ENCODE measurements at places on chromosomes 3 and 15. TPM values are rescaled to one million over a fixed set of nuclear protein-coding genes. Genes with fewer than 3 reads are reported as not detected.

GRCh38 chr3:31493149-31493548 lies 39.6 kb upstream of the STT3B start:
- DNase-seq = no peak

DNA sequence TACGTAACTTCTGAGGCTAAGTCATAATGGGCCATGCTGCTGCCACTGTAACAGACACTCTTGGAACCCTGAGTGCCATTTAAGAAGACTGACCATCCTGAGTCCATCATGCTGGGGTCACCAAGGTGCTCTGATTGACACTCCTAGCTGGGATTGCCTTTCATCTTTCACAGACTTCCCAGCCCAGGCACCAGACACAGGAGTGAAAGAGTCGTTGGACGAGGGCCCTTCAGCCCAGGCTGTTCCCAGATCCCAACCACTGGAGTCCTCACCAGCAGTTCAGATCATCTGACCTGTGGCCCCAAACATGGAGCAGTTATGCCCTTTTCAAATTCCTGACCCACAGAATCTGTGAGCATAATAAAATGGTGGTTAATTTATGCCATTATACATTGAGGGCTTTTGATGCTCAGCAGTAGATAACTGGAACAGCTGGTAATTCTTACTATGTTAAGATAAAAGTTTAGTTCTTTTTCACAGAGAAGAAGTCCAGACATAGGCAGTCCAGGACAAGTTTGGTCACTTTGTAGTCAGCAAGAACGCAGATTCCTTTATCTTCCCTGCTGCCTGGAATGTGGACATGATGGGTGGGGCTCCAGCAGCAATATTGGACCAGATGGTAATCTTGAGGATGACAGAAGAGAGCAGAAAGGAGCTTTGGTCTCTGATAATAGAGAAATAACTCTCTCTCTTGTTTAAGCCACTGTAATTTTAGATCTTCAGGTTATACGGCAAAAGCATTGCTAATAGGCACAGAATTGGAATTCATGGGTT lies 7.3 kb upstream of the EHD4 start:
- DNase-seq = no peak

GRCh38 chr3:119652306-119653033 lies 7.9 kb downstream of the POPDC2 start:
- DNase-seq = no peak

- no peak for DNase-seq
Measured at GRCh38 chr3:143439817-143440216, 320.2 kb downstream of the CHST2 start.

- no peak for DNase-seq
Measured at GRCh38 chr15:36062357-36062756, 516.4 kb upstream of the DPH6 start.

GRCh38 chr3:151227266-151227806 lies 24.3 kb upstream of the GPR171 start:
- no peak for DNase-seq

- no peak for DNase-seq
Measured at GRCh38 chr15:101372149-101372577, 77.1 kb upstream of the SNRPA1 start.

DNA sequence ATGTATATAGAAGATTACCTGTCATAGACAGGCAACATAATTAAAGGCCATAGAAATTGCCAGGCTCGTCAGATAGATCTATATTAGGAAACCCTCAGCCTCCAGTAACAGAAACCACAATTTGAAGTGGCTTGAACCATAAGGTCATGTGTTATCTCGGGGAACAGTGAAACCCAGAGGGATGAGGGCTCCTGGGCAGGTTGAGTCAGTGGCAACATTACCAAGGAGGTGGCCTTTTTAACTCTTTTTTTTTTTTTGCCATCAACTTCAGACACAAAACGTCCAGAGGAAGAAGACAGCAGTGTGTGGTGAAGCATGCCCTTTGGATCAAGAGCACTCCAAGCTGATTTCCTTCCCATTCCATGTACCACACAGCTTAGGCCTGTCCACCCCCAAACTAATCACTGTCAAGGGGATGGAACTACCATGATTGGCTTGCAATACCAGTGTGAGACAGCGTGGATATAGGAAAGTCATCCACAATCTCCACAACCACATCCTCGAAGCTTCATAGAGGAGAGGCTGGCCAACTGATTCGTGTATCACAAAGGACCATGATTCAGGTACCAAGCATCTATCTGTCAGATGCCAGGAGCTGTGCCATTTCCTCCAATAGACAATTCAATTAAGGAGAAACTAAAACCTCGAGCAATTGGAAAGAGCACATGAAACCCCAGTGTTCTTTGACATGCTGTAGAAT lies 999 bp upstream of the KIF7 start:
- no peak for DNase-seq

GRCh38 chr15:79467865-79468586 lies 35.9 kb downstream of the MINAR1 start:
- DNase-seq = no peak

DNA sequence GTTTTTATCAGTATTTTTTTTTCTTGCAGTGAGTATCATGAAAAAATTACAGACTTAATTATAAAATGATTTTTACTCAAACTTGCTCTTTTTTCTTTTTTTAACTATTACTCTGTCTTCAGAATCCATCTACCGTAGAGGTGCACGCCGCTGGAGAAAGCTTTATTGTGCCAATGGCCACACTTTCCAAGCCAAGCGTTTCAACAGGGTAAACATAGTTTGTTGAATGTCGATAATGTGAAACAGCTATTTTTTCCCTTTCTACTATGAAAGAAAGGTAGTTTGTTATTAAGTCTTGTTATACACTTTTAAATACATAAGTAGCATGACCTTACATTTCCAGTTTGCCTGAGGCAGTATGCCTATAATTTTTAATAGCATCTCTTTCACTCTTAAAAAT lies 45.6 kb downstream of the PRKCI start:
- no peak for DNase-seq

DNA sequence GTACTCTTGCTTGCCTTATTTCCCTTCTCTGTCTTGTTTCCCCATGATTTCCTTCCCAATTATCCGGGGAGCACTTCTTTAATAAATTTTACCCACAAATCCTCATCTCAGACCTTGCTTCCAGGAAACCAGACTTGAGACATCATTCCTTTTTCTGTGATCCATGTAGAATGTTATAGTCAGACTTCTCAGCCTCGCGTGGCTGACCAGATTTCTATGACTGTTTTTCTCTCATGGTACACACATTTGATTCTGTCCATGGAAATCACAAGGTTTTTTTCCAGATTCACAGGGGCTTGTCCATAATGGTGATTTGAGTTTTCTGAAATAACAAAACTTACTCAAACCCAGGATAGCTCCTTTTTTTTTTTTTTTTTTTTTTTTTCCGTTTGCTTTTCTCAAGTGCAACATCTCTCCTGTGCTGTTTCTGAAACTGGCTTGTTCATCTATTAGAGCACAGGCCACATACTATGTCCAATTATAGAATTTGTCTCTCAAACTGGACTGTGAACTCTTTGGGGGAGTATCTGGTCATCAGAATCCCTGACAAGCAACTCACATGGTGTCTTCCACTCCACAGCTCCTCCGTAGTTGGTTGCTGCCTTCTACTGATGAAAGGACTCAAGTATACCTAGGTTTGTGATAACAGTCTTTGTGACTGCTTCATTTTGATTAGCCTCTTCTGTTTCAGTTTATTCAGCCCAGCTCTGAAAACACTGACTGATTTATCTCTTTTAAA lies 50.8 kb downstream of the RBMS3 start:
- DNase-seq = no peak

Gene CCRL2
- total RNA-seq = 0.46 TPM

Gene C3orf85
- not detected for total RNA-seq

Gene TNFAIP8L3
- total RNA-seq = 24.0 TPM

Gene GOLGA8R
- 0.91 TPM for total RNA-seq

Gene IMPG2
- total RNA-seq = 0.13 TPM

Gene TTC14
- total RNA-seq = 35.3 TPM
